Cardiac muscle cell (in vitro differentiated cells and primary cell): ENCODE measurements at places on chromosomes 3 and 15. TPM values are rescaled to one million over a fixed set of nuclear protein-coding genes. Genes with fewer than 3 reads are reported as not detected.

DNA sequence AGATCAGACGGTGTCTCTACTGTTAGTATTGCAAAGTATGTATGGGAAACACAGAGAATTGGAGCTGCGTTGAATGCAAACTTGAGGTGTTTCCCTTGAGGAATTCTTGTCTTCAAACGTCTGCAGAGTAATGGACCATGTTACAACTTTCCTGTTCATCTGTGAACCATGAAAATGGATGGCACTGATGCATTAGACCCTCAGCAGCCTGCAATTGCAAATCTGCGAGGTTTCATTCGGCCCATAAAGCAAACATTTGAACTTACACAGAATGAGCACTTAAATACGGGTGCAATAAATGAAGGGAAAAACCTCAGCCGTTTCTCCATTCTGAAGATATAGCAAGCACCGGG lies 49.7 kb downstream of the LRRN1 start:
- DNase-seq, result no peak

- peak; percentile 69 for DNase-seq
Observed at GRCh38 chr15:65583701-65584100, 27.2 kb downstream of the INTS14 start.

DNA sequence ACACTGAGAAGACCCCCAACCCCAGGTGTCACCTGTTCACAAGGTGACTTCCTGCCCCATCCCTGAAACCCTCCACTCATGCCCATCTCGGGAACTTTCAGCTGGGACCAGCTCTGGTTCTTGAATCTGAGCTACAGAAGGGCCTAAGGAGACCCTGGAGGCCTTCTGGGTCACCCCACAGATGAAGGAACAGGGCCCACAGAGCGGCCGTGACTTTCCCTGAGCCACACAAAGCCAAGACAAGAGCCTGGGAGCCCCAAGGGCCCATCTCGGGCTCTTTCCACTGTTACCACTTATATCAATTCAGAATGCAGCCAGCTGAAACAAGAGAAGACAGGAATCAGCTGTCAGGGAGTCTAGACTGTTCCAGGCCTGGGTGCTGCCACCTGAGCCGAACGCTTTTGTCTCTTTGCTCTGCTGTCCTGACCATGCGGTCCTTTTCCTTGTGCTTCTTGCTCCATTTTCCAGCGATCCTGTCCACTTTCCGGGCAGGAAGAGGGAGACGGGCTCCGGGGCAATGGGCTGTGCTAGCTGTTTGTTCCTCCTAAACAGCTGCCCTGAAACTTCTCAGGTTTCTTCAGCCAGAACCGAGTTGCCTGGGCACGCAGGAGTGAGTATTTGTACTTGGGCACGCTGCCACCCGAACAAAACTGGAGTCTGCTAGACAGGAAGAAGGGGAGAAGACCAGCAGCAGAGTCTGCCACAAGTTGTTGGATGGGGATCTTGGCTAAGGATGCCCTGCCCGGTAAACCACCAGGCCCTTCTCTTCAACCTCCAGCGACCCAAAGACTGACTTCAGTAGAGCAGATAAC lies 28.0 kb upstream of the PIGZ start:
- DNase-seq, result no peak

- DNase-seq, result no peak
Observed at GRCh38 chr3:87793337-87793877, 265.4 kb downstream of the CGGBP1 start.

PPP1R14D gene
- not detected in 2 replicates for total RNA-seq

CHDH gene
- 11.5 and 36.1 TPM in 2 replicates for total RNA-seq

BNC1 gene
- 4.5 and 4.7 TPM in 2 replicates for total RNA-seq

TLR9 gene
- 0.15 TPM in 1 of 2 replicates, not detected in the other for total RNA-seq
